ENCODE measurements at places on chromosomes 16 and 17.

DNA sequence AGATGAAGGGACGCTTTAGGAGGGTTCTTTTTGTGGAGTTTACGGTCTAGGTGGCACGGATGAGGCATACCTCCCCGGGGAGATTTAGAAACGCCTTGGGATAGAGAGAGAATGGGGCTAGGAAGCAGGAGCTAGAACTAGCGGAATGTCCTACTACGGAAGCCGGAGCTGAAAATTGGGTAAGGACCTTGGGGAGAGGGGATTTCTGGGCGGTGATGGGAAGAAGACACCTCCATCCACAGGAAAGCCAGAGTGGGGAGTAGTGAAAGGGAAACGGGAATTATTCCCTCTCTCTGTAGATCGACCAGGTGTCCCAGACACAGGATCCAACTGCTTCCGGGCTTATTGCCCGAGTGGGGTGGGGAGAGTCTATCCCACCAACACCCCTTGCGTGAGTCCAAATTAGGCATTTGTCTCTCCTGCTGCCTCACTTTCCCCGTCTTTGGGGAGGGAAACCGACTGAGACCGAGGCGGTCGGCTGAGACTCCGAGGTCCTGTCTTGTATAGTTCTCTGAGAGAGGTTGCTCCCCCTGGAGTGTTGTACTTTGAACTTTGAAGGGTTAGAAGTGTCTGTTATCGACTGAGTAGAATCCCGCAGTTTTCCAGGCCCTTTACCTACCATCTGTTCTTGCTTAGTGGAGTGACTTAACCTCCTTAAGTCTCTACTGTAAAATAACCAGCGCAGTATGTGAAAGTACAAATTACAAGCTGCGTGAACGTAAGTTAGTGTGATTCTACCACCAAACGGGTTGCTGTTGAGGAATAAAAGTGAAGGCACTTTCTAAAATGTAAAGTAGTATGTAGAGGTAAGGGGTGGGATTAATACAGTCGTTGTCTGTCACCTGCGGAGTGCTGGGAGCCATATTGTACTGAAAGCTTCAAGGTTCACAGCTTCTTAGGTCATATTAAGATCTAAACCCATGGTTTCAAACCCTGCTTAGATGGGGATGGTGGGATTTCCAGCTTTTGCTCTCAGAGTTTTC is 1.0 kb downstream of the RSPRY1 start:
- no peak for DNase-seq

DNA sequence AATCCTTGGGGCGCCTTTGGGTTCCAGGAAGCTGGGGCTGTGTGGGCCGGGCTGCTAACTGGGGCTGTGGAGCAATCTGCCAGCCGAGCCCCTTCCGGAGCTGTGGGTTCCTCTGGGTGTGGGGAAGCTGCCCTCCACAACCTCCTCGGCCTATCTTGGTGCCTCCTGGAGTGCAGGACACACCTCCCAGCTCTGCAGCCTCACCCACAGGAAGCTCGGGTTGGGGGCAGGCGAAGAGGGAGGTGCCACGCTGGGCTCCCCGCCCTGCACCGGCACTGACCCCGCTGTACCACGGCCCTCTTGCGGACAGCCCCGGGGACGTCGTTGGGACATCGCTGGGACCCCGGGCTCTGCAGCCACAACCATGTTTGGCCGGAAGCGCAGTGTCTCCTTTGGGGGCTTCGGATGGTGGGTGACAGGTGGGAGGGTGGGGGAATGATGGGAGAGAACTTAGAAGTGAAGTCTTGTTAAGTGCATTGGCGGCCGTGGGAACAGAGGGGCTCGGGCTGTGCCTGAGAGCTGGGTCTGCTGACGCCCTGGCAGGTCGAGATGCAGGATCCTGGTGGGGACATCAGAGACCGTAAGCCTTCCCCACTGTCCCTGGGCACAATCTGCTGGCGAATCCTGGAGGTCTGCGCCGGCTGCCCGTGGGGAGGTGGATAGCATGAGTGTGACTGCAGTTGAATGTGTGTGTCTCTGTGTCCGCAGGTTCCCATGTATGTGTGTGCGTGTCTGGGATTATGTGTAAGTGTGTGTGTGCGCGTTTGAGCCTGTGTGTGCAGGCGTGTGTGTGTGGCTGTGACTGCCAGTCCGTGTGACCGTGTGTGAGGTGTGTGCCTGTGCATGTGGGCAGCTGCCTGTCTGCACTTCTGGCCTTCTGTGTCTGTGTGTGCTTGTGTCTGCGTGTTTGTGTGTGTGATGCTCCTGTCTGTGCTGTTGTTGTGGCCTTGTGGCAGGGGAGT is at the start of gene RAP1GAP2:
TSS of gene RAP1GAP2 (plus strand) at position 275 of the 962 bp plus-strand sequence. CDS start at position 365, 90 bp downstream.
- DNase-seq: no peak

DNA sequence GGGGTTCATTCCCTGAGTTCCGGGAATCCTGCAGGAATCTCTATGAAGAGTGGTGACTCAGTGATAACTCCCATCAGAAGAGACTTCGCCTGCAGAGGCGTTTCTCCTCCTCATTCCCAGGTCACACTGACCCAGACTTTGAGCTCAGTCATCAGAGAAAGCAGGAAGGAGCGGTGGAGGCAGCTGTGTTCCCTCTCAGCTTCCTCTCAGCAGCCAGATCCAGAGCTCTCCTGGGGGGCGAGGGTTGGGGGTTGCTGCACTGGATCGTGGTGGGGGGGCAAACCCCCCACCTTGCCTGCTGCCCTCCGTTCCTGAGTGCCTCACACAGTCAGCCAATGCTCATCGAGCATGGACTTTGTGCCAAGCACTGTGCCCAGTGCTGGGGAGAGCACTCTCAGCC is 271.2 kb downstream of the CBLN1 start:
- DNase-seq: no peak

DNA sequence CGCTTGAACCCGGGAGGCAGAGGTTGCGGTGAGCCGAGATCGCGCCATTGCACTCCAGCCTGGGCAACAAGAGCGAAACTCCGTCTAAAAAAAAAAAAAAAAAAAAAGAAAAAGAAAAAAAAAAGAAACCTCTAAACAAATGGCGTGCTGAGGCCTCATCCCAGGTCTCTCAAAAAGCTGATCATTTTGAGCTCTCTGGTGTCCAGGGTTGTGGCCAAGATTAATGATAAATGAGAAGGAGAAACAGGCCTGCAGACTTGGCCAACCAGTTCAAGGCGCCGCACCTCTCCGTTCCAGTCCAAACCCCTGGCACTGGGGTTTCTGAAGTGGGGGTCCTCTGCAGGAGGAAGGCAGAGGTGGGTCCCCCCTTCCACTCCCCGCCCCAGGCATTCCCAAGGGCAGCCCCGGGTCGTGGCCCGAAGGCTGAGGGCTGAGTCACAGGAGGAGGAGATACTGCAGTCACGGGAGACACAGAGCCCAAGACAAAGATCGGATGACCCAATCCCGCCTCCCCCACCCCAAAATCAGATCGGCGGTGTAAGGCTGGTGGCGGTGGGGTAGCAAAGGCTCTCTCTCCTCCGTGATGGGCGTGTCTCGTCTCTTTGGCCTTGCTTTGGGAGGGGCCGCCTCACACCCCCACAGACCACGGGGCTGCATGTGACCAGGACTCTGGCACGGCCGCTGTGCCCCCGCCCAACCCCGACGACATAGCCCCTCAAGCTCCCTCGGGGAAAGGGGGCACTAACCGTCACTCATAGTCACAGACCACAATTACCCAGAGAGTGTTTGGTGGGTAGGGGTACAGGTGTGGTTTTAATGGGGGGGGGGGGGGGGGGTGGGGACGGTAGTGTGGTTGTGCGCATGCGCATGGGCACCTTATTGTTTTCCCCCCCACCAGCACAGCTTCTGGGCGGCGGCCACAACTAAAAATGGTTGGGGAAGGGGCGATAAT is 1.1 kb downstream of the VAT1 start:
- peak; percentile 60 for DNase-seq

GRCh38 chr17:65431116-65431515 is 130.3 kb downstream of the AXIN2 start:
- peak; percentile 26 for DNase-seq

DNA sequence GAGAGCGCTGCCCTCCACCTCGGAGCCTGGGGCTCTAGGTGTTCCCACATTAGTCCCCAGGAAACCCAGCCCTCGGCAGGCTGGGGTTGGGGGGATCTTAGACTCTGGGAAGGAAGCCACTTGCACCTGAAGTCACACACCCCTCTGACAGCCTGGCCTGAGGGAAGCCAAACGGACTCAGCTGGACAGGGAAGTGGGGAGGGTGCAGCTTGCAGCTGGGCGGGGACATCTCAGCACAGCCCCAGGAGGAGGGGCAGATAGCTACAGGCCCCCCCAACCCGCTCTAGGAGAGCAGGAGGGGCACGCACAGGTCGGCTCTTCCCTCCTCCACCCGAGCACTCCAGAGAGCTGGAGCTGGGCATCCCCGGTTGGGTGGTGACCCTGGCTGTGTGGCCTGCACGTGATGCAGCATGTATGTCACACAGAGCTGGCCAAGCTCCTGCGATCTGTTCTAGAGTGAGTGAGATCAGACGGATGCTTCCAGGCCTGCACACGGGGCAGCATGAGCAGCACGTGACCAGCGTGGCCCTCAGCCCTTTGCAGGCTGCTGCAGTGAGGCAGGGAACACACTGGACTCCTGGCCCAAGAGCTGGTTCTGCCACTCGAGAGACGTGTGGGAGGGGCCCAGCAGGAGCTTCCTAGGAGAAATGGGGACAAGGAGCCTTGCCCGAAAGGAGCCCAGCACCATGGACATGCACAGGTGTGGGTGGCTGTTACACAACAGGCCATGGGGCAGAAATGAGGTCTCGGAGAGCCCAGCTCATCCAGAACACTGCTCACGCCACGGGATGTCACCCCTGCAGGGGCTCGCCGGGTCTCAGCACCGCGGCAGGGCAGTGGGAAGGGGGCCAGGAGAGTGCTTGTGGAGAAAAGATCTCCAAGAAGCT is 15.4 kb downstream of the KIFC3 start:
- peak; percentile 42 for DNase-seq

DNA sequence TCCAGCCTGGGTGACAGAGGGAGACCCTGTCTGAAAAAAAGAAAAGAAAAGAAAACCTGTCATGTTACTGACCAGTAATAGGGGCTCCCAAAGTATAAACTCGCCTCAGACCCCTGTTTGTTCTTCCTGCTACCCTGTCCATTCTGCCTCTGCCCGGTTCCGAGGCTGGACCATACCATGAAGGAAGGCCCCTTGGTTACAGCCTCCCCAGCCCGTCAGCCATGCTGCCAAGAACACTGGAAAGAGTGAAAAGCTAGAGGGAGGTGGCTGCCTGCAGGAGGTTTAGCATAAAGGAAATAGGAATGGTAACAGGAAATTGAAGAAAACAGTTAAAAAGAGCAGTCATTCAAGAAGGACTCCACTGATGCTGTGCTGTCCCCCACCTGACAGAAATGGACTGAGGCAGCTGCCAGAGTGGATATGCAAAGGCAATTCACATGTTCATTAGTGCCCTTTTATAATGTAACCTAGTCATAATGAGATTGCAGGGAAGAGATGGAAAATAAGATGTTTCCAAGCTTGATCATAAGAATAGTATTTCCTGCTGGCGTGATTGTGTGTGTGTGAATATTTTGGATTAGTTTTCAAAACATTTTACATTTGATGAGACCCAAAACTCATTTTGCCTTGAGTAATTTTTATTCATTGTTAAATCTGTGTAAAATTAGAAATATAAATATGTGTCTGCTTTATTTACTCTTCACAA is 102.6 kb downstream of the GOSR1 start:
- no peak for DNase-seq

GRCh38 chr17:48628649-48629410 is 2.7 kb upstream of the HOXB9 start:
- no peak for DNase-seq

GRCh38 chr17:66339561-66339960 is 37.1 kb downstream of the PRKCA start:
- no peak for DNase-seq

DNA sequence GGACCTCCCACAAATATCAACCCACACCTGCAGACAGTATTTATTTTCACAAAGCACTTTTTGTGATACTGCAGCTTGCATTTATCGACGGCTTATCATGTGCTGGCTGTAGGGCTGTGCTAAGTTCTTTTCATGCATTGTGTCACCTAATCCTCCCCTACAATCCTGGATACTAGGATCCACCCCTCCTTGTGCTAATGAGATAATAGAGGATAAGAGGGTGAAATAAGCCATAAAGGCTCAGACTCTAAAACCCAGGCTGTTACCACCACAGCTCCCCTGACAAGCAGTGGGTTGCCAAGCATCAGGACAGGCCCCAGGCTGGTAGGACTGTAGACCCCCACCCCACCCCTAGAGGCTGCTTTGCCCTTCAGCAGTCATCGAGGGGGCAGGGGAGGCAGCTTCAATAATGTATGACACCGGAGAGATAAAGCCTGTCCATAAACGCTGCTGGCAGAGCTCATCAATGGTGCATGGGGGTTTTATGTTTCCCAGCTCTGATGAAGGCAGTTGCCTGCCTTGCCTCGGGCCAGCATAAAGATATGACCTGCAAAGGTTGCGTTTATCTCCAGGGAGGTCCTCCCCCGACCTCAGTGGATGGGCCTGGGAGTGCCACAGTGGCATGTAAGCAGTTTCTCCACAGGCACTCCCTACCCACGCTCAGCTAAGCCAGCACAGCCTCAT is 73.9 kb upstream of the C16orf82 start:
- DNase-seq: no peak

- DNase-seq: no peak
These were observed 1.4 kb downstream of the JMJD8 start for GRCh38 chr16:682493-683395.

GRCh38 chr17:9676820-9677310 is 31.5 kb downstream of the USP43 start:
- no peak for DNase-seq

GRCh38 chr16:74898659-74899058 is 86.3 kb downstream of the WDR59 start:
- DNase-seq: no peak

DNA sequence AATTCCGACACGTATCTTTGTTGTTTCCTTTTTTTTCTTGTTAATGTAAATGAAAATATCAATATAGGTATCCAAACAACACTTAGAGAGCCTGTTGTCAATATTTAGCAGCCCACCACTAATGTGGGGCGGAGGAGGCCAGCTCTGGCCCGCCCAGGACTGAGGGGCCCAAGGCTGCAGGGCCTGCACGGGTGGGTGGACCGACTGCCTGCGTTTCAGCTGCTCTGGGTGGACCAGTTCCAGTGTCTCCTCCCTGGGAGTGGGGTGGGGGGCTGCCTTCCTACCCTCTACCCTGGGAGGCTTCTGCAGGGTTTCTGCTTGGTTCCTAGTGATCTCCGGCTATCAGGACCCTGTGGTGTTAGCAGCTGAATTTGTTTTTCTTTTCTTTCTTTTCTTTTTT is 15.9 kb upstream of the ADGRG1 start:
- no peak for DNase-seq

GRCh38 chr17:6233856-6234255 is 163.7 kb downstream of the WSCD1 start:
- no peak for DNase-seq

DNA sequence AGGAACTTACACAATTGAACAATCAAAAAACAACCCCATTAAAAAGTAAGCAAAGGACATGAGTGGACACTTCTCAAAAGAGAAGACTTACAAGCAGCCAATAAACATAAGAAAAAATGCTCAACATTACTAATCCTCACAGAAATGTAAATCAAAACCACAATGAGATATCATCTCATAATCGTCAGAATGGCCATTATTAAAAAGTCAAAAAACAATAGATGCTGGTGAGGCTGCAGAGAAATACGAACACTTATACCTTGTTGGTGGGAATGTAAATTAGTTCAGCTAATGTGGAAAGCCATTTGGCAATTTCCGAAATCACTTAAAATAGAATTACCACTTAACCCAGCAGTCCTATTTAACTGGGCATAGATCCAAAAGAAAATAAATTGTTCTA is 301.9 kb upstream of the KCNJ16 start:
- DNase-seq: no peak
